ENCODE measurements at places on chromosomes 2 and 18. TPM values are rescaled to one million over a fixed set of nuclear protein-coding genes. Genes with fewer than 3 reads are reported as not detected.

- peak; percentile 28 for DNase-seq
Measured at GRCh38 chr2:98747888-98748287, 17.0 kb upstream of the MGAT4A start.

DNA sequence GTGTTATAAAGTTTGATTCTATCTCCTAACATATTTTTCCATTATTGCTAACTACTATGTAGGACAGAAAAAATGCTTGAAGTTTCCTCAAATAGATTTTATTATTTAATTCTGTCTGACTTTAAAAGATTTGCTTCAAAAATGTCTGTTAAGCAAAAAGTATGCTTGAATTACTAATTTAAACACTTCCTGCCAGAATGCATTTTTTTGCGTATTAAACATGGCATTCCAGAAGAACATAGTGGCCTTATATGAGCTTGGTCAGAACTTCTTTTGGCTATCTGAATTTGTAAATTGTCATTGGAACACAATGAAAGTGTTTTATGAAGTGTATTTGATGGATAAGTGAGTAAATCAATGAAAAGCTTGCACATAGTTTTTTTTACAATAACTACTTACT is 37.8 kb downstream of the MBD5 start:
- DNase-seq = no peak

DNA sequence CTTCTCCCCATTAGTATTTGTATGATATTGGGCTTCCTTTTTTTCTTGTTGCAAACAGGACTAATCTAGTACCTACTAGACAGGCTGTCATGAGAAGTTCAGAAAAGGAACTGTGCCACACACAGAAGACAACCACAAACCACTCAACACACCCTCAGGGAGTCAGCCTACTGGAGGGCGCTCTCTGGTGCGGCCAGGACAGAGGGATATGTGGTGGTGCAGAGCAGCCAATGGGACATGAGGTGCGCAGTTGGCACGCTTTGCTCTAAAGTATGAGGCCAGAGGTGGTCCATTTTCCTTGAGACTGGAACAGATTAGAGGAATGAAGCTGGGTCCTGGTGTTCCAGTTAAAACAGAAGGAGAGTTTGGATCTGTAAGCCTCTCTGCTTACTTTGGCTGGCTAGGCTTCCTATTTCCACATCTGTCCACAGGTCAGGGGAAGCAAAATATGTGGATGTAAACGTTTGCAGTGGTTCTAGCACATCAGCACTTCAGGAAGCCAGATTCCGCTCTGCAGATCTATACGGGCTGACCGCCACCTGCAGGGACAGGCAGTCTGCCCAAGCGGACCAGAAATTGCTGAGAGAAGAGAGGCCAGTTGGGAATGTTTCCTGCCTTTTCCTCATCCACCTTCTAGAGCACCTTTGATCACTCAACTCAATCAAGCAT is 114.1 kb downstream of the GFPT1 start:
- no peak for DNase-seq

GRCh38 chr2:137380610-137381009 is 583.7 kb upstream of the HNMT start:
- DNase-seq = no peak

DNA sequence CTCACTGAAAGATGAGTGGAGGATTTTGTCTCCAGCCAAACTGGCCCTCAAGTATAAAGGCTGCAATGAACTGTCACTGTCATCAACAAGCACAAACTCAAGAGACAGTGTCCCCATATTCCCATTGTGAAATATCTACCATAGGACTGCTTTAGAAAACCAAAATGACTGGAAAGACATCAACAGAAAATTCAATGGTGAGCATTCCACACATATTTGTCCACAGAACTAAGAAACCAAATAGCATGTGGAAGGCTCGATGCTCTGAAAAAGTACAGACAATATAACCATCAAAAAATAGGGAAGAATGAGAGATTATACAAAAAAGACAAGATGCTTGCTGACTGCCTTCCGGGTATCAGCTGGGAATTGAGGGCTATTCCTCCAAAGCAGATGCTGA is 37.6 kb downstream of the TGFBRAP1 start:
- DNase-seq = no peak

DNA sequence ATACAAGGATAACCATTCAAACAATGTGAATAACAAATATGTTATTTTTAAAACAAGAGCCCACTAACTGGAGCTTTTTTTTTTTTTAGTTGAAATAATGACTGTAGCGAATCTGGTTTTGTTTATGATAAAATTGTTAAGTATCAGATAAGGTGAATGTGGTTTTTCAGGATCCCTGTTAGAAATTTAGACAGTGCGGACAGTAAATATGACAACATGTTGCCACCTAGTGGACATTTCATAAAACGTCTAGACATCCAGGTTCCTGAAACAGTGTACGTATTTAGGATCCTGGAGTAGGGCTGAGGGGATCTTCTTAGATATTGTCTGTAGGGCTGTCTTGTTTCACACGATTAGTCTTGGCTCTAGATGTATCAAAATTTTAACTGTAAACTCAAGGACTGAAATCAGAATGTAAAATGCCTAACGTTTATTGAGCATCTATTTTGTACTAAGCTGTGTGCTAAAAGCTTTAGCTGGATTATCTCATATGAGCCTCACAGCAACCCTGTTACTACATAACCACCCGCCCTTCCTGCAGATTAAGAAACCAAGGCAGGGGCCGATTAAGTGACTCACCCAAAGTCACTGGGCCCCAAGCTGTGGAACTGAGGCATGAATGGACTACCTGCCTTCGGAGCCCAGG is 23.9 kb upstream of the CCDC68 start:
- no peak for DNase-seq

GRCh38 chr18:24552218-24552617 is 91.8 kb downstream of the HRH4 start:
- DNase-seq = no peak

DNA sequence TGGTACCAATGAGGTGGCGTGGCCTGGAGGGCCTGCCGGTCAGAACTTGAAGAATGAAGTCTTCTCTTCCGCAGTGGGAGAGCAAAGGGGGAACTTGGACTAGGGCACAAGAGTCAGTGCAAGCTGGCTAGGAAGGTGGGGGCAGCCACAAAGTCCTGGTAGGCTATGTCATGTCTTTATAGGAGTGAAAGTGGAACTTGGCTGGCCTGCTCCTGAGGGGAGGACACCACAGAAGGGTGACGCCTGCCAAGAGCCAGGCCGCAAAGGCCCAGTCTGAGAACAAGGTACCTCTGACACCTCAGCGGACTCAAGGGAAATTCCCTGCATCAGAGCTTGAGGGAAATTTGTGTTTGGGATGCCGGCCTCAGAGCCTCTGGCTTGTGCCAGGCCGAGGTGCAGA is 32.2 kb upstream of the MAP3K20 start:
- DNase-seq = no peak

DNA sequence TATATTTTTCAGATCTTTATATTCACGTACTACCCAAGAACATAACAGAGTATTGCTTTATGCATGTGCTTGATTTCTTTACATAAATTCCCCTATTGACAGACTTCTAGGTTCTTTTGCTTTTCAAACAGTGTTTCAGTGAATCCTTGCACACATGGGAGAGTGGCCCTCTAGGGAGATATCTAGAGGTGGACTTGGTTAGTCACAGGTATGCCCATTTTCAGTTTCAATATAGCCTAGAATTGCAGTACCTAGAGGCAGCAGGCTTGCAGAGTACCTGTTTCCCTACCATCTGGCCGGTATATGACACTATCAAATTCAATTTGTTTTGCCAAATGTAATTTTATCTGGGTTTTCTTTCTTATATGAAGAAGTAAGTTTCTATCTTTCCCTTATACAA is 36.8 kb downstream of the EML6 start:
- DNase-seq = no peak

DNA sequence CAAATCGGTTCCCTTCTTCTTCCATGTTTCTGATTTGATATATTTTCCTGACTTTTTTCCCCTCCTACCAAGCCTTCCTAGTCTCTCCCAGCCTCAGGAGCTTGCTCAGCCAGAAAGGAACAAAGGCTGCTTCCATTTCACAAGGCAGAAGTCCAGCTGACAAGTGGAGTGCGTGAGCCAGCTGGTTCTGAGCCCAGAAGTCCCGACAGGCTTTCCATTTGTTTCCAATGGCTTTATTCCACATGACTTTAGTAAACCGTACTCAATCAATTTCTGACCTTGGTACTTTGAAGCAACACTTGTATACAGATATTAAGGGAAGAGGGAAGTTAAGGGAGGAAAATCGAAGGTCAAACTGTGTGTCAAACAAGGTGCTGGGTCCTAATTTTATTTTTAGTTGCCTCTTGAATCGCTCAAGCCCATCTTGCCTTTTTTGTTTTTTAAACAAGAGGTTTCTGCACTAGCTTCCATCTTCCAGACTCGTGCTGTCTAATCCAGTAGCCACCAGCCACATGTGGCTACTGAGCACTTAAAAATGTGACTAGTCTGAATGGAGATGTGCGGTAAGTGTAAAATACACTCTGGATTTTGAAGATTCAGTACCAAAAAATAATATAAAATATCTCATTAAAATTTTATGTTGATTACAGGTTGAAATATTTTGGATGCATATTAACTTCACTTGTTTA is 36.2 kb downstream of the WIPF1 start:
- DNase-seq = no peak

DNA sequence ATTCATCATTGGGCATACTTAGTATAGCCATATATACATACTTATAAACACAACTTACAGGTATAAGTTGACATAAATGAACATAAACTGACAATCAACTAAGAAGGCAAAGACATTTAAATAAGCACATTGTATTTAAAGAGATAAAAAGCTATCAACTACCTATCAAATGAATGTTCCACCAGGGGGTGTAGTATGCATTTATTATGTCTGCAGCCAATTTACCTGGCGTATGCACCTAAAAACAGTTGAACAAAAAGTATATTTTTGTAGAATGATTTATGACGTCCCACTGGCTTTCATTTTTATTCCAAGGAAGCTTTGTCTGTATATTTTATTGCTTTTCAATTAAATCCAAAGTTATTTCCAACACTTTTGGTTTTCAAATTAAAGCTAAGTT is 323.5 kb downstream of the AFF3 start:
- DNase-seq = no peak

DNA sequence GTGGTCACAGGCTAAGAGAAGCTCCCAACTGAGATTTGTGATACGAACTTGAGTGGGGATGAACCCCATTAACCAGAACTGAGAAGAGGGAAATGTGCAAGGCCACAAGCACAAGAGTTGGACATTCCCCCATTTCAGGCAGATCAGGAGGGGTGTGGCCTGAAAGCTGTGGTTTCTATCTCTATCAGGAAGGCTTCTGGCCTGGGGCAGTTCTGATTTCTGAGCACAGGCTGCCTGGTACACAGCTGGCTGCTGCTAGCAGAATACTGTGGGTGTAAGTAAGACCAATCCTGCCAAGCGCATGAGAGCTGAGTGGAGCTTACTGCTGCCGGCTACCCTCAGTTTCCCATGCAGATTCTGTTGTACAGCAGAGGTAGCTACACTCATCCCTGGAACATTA is 484.6 kb downstream of the SATB2 start:
- no peak for DNase-seq

CHRNA1 gene
- not detected for total RNA-seq

MATN3 gene
- total RNA-seq = not detected

EMILIN2 gene
- total RNA-seq = 17.3 TPM

FAM117B gene
- 19.4 TPM for total RNA-seq

CSRNP3 gene
- total RNA-seq = not detected
